ENCODE measurements at places on chromosomes 11 and 22.
A peak's percentile ranks its signal among the peaks of the same experiment; 100 is the strongest.

- no peak for DNase-seq
Measured at GRCh38 chr11:112150517-112150916, 13.4 kb downstream of the IL18 start.

DNA sequence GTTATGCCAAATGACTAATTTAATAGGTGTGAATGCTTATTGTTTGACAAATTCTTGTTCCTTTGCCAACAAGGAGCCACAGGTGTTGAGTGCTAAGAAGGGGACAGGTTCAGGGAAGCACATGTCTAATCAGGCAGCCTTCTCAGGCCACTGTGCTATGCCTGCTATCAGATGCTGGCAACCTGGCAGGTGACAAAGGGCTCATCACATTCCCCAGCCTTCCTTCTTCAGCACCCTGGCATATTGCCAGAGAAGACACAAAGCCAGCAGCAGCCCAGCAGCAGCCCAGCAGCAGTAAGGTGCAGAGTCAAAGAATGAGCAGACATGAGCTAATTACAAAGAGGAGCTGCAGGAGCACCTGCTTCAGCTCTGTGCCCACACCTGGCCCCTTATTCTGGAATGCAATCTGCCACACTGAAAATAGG lies 68.2 kb downstream of the GUCY1A2 start:
- peak; percentile 53 for DNase-seq

- DNase-seq: no peak
Measured at GRCh38 chr11:104618954-104619353, 279.3 kb downstream of the CASP12 start.

- no peak for DNase-seq
Measured at GRCh38 chr22:50008151-50009040, 4.2 kb downstream of the IL17REL start.

- DNase-seq: no peak
Measured at GRCh38 chr11:128907585-128907984, 16.4 kb downstream of the KCNJ5 start.

- DNase-seq: peak; percentile 82
Measured at GRCh38 chr11:122751292-122752070, 86.8 kb upstream of the CRTAM start.

DNA sequence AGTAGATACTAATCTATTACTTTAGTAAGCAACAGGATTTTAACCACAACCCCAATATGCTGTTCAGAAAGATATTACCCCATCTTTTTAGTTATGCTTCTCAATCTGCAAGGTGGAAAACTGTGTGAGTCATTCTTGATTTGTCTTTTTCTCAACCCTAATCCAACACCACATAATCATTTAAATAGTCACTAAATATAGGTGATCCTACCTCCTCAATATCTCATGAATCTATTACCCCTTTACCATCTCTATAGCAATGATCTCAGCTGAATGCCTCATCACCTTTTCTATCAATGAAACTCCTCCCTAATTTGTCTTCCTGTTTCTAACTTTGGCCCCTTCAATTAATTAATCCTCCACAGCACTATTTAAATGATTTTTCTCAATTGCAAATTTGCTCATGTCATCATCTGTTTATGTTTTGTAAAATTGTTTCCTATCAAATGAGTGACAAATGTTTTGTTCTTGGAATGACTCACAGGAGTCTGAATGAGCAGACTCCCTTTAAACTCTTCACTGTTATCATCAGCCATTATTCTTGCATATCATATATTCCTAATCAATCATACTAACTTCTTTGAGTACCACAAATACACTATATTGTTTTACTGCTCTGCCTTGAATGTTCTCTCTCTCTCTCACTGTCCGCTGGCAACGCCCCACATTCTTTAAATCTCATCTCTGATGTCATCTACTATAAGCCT lies 26.1 kb downstream of the SNX19 start:
- DNase-seq: no peak

DNA sequence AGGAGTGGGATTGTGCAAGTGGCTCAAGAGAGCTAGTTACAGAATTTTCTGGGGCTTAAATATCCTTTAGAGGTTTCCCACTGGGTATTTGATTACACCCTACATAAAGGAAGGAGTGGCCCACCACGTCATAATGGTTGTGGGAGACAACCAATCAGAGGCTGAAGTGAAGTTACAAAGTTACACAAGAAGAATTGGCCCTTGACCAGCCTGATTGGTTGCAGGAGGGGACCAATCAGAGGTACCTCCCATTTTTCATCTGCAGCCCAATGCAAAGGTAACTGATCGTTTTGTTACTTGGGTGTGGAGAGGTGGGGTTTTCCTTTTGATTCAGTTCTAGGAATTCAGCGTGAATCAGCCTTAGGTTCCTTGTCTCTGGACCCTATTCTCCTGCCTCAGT lies 430.5 kb upstream of the FAT3 start:
- no peak for DNase-seq

DNA sequence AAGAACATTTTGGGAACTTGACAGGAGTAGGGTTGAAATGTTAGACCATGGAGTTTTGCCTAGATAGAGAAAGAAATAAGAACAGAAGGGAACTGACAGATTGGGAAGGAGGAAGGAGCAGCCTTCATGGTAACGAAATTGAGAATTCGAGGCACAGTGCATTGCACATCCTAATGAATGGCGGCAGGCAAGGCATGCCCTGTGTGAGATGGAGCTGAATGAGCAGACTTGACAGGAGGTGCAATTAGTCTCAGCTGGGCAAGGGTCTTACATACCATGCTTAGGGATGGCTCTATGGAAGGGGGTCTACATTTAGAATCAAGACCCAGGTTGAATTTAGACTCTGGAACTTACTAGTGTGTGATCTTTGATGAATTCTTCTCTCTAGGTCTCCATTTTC lies 25.0 kb upstream of the NTM start:
- no peak for DNase-seq
